HFFc6 (cell line): ENCODE measurements at places on chromosomes 1 and 21. TPM values are rescaled to one million over a fixed set of nuclear protein-coding genes. Genes with fewer than 3 reads are reported as not detected.

ALDH4A1 gene
- total RNA-seq = 18.3 to 22.6 TPM (median 20.0 TPM) in 3 replicates

ADGRL2 gene
- 1.8 to 11.6 TPM (median 8.0 TPM) in 3 replicates for total RNA-seq

OR6N1 gene
- not detected in 3 replicates for total RNA-seq

AADACL4 gene
- not detected in 3 replicates for total RNA-seq

KCNA2 gene
- total RNA-seq = not detected in 3 replicates

ADAMTS1 gene
- 226 to 293 TPM (median 273 TPM) in 3 replicates for total RNA-seq

ZMYND12 gene
- total RNA-seq = not detected in 3 replicates

MRPL24 gene
- 77.4 to 83.0 TPM (median 79.3 TPM) in 3 replicates for total RNA-seq

SMPDL3B gene
- not detected in 3 replicates for total RNA-seq

C4BPA gene
- total RNA-seq = not detected in 3 replicates

UQCRHL gene
- total RNA-seq = 1.3 to 1.6 TPM (median 1.4 TPM) in 3 replicates

MARCKSL1 gene
- total RNA-seq = 7.4 to 12.5 TPM (median 12.1 TPM) in 3 replicates

DNA sequence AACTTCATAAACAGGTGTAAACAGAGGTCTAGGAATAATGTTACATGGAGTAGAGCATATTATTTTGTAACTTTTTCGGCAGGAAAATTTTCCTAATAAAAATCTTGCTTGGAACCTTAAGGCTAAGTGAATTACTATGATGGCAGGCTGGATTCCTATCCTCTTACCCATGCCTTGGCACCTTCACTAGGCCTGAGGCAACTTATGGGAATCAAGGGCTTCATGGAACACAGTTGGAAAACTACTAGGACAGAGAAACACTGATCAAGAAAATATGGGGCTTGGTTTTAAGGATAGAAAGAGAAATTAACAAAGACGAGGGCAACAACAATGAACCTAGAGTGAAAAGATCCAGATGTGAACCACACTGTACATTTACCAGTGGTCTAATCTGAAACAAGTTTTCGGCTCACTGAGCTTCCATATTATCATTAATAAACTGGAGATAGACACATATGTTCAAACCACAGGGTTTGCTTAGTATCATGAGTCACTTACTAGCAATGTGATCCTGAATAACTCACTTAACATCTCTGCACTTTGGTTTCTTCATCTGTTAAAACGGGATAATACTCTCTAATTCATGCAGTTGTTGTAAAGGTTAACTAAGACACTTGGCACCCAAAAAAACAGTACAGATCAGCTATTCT, 68.5 kb downstream of the GPATCH2 start:
- DNase-seq = peak; percentile 80

- no peak for DNase-seq
Measured at GRCh38 chr1:228392111-228392936, 14.3 kb downstream of the TRIM11 start.

DNA sequence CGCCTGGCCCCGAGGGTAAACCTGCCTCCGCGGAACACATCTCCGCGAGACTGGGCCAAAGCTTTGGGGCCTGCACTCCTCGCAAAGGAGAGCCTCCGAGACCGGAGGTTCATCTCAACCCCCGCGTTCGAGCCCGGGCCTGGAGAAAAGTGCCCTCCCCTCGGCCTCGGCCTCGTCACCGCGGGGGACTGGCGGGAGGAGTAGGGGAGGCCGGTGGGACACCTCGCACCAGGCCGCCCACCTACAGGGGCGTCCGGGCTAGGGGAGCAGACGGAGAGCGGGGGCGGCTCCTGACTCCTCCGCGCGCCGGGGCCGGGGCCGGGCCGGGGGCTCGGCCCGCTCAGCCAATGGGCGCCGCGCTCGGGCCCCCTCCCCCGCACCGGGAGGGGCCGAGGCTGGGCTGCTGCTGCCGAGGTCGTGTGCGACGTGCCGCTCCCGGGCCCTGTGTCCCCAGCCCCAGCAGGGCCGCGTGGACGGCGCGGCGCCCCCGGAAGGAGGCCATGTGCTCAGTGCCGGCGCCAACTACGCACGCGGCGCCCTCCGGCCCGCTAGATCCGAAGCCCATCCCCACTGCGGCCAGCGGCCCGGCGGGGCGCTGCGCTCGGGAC, 684 bp downstream of the SLC2A1 start:
- DNase-seq = peak; percentile 36

DNA sequence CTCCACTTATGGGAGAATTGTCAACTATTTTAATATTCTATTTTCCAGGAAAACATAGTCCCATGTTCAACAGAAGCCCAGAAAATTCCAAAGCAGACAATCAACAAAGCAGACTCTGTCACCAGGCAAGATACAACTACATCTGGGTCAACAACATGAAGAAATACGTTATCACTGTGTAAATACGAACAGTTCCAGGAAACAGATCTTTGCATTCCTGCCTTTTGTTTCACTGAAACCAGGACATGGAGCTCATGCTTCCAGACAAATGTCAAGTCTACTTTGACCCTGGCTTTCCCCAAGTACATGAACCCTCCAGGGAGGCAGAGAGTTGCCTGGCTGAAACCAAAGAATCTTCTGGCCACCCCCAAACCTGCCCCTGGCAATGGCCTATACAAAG, 106.7 kb downstream of the SETD4 start:
- DNase-seq = no peak

- no peak for DNase-seq
Measured at GRCh38 chr1:115847787-115848186, 6.9 kb upstream of the NHLH2 start.

- DNase-seq = no peak
Measured at GRCh38 chr1:118997225-118997624, 9.1 kb upstream of the TBX15 start.

DNA sequence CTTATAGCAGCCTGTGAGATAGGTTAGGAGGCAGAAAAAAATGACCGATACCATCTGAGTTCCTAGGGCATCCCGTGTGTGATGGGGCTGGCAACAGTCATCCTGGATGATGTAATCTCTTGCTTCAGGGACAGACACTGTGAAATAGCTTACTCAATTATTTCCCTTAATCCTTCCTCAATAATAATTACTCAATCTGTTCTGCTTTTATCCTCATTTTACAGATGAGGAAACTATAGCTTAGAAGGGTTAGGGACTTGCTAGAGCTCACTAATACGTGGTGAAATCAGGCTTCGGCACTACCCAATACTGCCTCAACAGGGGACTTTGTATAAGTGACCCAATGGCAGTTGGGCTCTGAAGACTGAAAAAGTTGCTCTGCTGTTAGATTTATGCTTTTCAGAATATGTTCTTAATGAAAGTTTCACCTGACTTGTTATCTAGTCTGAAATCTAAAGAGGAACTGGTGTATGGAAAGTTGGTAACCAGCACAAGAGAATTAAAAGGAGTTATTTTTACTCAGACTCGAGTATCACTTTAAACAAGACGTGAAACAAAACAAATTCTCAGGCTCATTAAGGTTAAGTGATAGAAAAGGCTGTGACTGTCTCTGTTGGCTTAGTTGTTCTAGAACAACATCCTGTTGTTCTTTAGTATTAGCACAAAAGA, 14.4 kb downstream of the CD55 start:
- no peak for DNase-seq

DNA sequence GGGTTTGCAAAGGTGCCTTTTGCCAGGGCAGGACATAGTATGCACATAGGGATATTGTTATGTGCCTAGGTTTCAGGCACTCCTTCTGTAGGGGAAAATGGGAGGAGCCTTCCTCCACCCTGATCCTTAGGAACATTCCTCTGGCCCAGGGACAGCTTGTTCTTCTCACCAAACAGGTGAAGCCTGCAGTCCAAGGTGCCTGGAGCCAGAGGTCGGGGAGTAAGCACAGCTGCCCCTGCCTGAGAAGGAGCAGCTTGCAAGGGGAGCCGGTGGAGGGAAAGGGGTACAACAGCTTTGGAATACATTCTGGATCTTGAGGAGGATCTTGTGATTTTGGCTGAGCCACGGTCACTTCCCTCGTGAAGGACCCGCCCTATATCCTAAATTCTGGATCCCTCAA, 82.4 kb upstream of the CD1D start:
- DNase-seq = no peak

GRCh38 chr1:243475966-243476365, 220.1 kb downstream of the SDCCAG8 start:
- DNase-seq = no peak

- DNase-seq = peak; percentile 46
Measured at GRCh38 chr21:28444111-28444510, 548.6 kb downstream of the LTN1 start.

GRCh38 chr1:7476861-7477547, 294.1 kb upstream of the VAMP3 start:
- DNase-seq = no peak

- no peak for DNase-seq
Measured at GRCh38 chr1:222040955-222041354, 299.1 kb upstream of the DUSP10 start.

DNA sequence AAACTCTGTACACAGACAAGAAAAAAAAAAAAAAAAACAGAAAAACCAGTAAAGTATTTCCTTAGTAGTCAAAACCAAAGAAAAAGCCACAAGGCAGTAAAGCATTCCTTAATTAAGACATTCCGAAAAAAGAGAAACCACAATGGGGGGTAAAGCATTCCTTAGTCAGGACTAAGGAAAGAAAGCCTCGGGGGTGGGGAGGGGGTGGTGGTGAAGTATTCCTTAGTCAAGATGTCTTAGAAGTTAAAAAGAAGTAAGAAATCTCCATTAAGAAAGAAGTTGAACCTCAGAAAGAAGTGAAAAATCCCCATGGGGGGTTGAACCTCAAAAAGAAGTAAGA, 28.2 kb upstream of the FMO1 start:
- peak; percentile 82 for DNase-seq

GRCh38 chr1:21626921-21627339, 42.2 kb downstream of the RAP1GAP start:
- DNase-seq = no peak

- no peak for DNase-seq
Measured at GRCh38 chr1:232810856-232811255, 5.6 kb downstream of the MAP10 start.

DNA sequence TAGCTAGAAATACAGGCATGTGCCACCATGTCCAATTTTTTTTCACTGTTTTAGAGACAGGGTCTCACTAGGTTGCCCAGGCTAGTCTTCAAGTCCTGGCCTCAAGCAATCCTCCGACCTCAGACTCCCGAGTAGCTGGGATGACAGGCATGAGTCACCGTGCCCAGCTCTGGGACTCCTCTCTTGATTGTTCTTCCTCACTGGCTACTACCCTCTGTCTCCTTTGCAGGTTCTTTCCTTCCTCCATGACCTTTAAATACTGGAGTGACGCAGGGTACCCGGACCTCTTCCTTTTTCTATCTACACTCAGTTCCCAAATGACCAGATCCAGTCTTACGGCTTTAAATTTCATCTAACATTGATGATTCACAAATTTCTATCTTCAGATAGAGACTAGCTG, 34.9 kb downstream of the ASH1L start:
- DNase-seq = no peak

- no peak for DNase-seq
Measured at GRCh38 chr1:58813361-58813760, 29.5 kb upstream of the JUN start.

DNA sequence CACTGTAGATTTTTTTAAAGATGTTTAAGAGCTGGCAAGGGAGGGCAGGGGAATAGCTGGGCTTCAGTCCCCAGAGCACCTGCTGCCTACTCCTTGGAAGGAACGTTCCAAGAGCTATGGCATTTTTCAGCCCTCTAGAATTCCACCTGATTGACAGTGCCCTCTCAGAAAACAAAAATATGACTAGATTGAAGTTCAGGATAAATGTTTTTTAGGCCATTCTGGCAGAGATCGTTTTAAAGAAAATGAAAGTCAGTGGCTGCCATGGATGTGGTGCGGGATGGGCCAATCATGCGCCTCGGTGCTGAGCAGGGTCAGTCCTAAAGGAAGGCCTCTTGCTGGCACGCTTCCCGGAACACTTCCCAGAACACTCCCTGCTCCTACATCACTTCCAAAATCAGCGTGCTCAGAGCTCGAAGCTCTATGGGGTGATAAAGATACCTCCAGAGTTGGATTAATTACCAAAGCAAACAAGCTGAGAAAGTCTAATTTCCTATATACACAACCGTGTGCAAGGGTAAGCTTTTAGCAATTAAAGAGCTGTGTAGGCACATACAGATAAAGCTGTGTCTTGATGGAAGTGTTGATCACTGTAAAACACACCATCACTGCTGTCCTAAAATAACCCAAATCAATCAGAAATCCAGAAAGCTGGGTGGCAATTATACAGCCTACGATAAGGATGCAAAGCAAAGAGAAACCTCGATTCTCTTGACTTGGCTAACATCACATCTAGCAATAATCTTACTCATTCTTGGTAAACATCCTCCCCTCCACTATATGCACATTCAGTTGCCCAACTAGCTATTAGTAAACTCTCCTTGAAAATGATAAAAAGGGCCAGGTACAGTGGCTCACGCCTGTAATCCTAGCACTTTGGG, 34.6 kb downstream of the TGFBR3 start:
- peak; percentile 79 for DNase-seq

DNA sequence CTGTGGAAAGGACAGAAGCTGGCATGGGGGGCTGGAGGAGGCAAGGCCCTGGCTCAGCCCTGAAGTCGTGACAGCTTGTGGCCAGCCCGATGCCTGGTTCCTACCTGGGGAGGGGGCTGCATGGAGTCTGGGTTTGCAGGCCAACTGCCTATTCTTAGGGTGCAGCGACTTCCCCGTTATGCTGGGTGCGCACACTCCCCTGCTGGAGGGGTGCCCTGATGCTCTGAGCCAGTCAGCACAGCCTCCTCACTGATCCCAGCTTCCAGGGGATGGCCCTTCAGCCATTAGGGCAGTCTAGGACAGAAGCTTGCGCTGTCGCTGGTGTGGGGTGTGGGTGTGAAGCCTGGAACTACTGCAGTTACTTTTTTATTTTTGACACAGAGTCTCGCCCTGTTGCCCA, 30.0 kb upstream of the SLC19A1 start:
- DNase-seq = no peak

GRCh38 chr1:101317590-101317989, 80.8 kb downstream of the S1PR1 start:
- no peak for DNase-seq

DNA sequence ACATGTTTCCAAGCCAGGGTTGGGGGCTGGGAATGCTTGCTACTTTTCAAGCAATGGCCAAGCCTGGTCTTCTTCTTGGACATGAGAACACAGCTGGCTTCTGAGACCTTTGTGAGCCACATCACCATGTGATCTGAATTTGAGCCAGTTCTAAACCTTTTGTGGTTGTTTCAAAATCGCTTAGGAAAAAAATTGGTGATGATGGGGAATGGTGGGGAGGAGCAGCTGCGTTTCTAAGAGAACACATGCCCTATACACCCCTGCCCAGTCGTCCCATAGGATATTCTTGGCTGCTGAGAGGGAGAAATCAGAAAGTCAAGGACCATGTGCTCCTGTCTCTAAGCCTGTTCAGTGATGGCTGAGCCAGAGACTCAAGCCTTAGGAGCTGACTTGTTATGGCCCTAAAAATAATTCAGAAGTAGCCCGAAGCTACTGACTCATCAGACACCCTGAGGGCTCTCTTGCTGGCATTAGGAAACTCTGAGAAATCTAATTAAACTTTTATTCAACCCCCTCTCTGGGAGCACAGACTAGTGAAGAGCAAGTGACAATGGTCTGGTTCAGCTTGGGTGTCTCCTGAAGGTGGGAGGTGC, 30.5 kb downstream of the CCDC185 start:
- DNase-seq = peak; percentile 65

DNA sequence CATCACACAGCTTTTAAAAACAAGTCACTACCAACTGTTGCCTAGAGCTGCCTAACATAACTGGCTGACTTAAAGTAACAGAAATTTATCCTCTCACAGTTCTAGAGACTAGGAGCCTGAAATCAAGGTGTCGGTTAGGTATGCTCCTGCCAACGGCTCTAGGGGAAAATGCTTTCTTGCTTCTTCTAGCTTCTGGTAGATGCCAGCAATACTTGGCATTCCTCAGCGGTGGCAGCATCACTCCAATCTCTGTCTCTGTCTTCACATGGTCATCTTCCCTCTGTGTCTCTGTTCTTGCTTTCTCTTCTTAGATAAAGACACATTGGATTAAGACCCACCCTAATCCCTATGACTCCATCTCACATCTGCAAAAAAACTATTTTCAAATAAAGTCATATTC, 51.5 kb downstream of the DMRTA2 start:
- DNase-seq = peak; percentile 7
